ENCODE measurements at places on chromosomes 11 and 22. TPM values are rescaled to one million over a fixed set of nuclear protein-coding genes. Genes with fewer than 3 reads are reported as not detected.

- no peak overlapping the region for H3K27ac ChIP-seq
- peaks cover 45% of the 10 kb centered on the region for H3K27me3 ChIP-seq
- H3K4me3 ChIP-seq, result peak overlapping the region; percentile 31
Measured at GRCh38 chr22:19760951-19761724, 560 bp downstream of the TBX1 start.

DNA sequence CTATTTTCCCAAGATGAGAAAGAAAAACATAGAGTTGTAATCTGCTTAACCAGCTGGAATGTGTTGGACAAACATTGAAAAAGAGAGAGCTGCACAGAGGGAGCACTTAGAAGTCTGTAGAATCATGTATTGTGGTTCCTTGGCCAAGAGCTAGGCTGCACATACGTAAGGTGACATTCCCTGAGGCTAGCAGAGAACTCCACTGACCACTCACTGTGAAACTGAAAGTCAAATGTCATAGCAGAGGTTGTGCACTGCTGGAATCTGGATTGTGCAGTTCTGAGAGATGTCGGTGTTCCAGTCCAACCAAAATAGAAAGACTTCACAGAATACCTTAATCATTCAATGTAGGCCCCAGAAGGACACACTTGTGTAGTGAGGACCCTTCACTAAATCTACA, 772.8 kb upstream of the RAG2 start:
- H3K4me1 ChIP-seq, result no peaks in the 10 kb centered on the region
- DNase-seq, result no peak
- no peaks in the 10 kb centered on the region for H3K27me3 ChIP-seq
- no peaks in the 10 kb centered on the region for H3K36me3 ChIP-seq
- H3K27ac ChIP-seq, result no peak overlapping the region
- no peak overlapping the region for H3K4me3 ChIP-seq

DNA sequence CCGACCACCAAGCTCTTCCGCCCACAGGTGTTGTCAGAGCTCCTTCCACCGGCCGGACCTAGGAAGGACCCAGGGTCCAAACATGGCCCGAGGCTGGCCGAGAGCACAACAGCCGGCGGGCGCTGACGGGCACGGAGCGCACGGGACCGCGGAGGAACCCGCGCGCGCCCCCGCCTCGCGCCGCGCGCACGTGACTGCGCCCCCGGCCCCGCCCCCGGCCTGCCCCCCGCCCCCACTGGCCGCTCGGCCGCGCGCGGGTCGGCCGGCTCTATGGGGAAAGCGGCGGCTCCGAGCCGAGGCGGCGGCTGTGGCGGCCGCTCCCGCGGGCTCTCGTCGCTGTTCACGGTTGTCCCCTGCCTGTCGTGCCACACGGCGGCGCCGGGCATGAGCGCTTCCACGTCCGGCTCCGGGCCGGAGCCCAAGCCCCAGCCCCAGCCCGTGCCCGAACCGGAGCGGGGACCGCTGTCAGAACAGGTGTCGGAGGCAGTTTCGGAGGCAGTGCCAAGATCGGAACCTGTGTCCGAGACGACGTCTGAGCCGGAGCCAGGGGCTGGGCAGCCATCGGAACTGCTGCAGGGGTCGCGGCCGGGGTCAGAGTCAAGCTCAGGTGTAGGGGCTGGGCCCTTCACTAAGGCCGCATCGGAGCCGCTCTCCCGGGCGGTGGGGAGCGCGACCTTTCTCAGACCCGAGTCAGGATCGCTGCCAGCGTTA, at the start of gene OSBP2:
Gene OSBP2, plus strand, starts transcription at position 235 of the 711 bp plus-strand sequence. Its CDS starts 36 bp downstream, at position 271.
- H3K4me3 ChIP-seq, result peak within 1 kb of the TSS; percentile 49
- H3K27me3 ChIP-seq, result no peaks in the 10 kb centered on the region
- peak; percentile 23 for DNase-seq
- no peaks in the 10 kb centered on the region for H3K36me3 ChIP-seq
- H3K4me1 ChIP-seq, result peaks cover 5% of the 10 kb centered on the region

DNA sequence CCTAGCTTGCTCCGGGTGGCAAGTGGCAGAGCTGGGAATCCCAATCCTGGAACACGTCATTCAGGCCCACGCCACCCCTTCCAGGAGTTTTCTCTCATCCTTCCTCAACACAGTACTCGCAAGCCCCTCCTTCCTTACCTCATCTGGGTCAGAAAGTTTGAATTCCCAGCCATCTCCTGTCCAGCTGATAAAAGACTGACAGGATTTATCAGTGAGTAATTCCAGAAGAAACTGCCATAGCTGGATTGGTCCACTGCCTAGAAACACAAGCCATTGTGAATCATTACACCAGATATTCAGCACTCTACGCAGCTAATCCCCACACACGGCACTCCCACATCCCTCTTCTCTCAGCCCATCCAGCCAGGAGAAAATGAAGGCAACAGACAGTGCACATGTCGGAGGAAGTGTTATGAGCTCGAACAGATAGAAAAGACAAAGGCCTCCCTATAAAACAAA, 124.0 kb downstream of the ETS1 start:
- no peak for DNase-seq
- no peak overlapping the region for H3K27ac ChIP-seq
- H3K36me3 ChIP-seq, result no peaks in the 10 kb centered on the region
- H3K4me1 ChIP-seq, result no peaks in the 10 kb centered on the region
- no peak overlapping the region for H3K4me3 ChIP-seq

- H3K36me3 ChIP-seq, result no peaks in the 10 kb centered on the region
- H3K4me1 ChIP-seq, result peaks cover 2% of the 10 kb centered on the region
- H3K4me3 ChIP-seq, result no peak overlapping the region
Measured at GRCh38 chr22:44664149-44664548, 37.9 kb upstream of the PRR5 start.

DNA sequence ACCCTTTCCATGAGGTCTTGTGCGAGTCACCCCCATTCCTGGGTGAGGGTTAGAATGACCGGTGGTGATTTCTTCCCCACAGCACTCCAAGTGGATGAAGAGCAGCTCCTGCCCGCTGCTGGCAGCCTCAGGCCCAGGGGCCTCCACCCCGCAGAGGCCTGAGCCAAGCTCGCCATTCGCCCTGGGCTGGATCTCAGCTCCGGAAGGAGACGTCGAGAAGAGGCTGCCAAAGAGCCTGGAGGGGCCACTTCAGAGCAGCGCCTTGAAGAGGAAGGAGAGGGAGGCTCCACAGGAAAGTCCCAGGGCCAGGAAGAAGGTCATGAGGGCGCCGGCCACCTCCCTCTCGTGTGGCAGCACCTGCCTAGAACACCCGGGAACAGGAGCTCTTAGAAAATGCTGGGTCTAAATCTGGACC, 8.4 kb downstream of the SLC29A2 start:
- no peak overlapping the region for H3K4me3 ChIP-seq
- no peak for DNase-seq
- H3K36me3 ChIP-seq, result peaks cover 62% of the 10 kb centered on the region
- no peaks in the 10 kb centered on the region for H3K4me1 ChIP-seq
- H3K27ac ChIP-seq, result no peak overlapping the region

DNA sequence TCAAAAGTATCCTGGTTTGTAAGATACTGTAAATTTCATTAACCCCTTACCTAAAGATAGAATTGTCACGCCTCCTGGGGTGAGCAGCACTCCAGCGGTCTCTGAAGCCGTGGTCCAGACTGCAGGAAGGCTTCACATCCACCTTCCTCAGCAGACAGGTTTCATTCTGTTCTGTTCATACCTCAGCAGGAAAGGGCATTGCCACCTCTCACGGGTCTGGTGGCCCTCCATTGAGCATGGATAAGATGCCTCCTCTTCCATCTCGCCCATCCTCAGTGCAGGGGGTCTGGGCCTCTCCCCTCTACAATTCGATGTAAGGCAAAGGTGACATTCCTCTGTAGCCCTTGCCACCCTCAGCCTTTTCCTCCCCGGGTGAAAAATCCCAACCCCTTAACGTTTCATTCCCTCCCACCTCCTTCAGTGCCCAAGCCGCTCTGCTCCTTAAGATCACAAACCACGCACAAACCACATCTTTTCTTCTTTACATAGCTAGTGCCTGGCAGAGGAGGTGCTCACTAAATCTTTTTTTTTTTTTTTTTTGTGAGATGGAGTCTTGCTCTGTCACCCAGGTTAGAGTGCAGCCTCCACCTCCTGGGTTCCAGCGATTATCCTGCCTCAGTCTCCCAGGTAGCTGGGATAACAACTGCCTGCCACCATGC, 28.5 kb downstream of the RPUSD4 start:
- no peaks in the 10 kb centered on the region for H3K4me1 ChIP-seq
- H3K36me3 ChIP-seq, result no peaks in the 10 kb centered on the region
- no peak overlapping the region for H3K27ac ChIP-seq
- no peaks in the 10 kb centered on the region for H3K27me3 ChIP-seq

DNA sequence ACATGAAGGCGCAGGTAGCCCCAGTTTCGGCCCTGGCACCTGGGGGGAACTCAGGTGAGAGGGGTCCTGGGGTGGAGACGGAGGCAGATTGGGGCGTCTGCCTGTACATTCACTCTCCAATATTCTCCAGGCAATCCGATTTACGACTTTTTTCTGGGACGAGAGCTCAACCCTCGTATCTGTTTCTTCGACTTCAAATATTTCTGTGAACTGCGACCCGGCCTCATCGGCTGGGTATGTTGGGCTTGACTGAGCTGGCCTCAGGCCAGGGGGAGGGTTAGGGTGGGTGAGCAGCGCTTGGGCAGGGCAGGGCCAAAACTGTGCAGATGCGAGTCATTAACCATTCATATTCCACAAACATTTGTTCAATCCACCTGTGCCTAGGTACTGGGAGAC, 1.7 kb downstream of the TM7SF2 start:
- H3K27me3 ChIP-seq, result no peaks in the 10 kb centered on the region
- peaks cover 11% of the 10 kb centered on the region for H3K36me3 ChIP-seq
- H3K4me1 ChIP-seq, result peaks cover 27% of the 10 kb centered on the region
- H3K4me3 ChIP-seq, result peak overlapping the region; percentile 80
- H3K27ac ChIP-seq, result peak overlapping the region; percentile 75
- no peak for DNase-seq

- H3K36me3 ChIP-seq, result no peaks in the 10 kb centered on the region
- no peak overlapping the region for H3K27ac ChIP-seq
- peaks cover 6% of the 10 kb centered on the region for H3K4me1 ChIP-seq
- no peaks in the 10 kb centered on the region for H3K27me3 ChIP-seq
Measured at GRCh38 chr11:69108559-69108958, 47.2 kb upstream of the SMIM38 start.

GRCh38 chr11:77211040-77211451, 83.0 kb downstream of the MYO7A start:
- no peak overlapping the region for H3K4me3 ChIP-seq
- H3K27ac ChIP-seq, result no peak overlapping the region
- H3K4me1 ChIP-seq, result no peaks in the 10 kb centered on the region
- no peaks in the 10 kb centered on the region for H3K36me3 ChIP-seq
- DNase-seq, result no peak
- no peaks in the 10 kb centered on the region for H3K27me3 ChIP-seq

GRCh38 chr11:8605971-8606563, 12.0 kb upstream of the STK33 start:
- no peak for DNase-seq
- no peaks in the 10 kb centered on the region for H3K4me1 ChIP-seq

GRCh38 chr11:76115555-76115954, 90.7 kb downstream of the WNT11 start:
- peaks cover 8% of the 10 kb centered on the region for H3K4me1 ChIP-seq
- no peak for DNase-seq
- no peaks in the 10 kb centered on the region for H3K27me3 ChIP-seq
- H3K36me3 ChIP-seq, result no peaks in the 10 kb centered on the region
- no peak overlapping the region for H3K27ac ChIP-seq
- H3K4me3 ChIP-seq, result no peak overlapping the region

GRCh38 chr11:60570970-60571369, 55.8 kb downstream of the MS4A13 start:
- no peak for DNase-seq
- H3K4me3 ChIP-seq, result no peak overlapping the region
- H3K27ac ChIP-seq, result no peak overlapping the region
- H3K36me3 ChIP-seq, result no peaks in the 10 kb centered on the region
- H3K27me3 ChIP-seq, result no peaks in the 10 kb centered on the region

DNA sequence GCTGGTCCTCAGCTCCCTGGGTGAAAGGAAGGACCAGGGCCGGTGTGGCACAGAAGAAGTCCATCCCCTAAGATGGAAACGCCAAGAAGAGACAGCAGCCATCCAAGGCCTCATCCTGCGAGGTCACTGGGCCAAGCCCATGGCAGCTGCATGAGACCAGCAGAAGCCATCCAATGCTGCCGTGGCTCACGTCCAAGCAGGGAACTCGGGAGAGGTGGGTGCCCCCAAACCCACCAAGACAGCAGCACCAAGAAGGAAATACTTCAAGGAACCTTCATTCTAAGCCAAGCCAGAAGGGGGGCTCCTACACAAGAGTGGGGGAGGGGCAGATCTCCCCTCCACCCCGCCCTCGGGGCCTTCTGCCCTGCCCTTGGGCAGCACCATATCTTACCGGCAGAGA, 49.6 kb downstream of the IGSF9B start:
- H3K4me3 ChIP-seq, result no peak overlapping the region
- no peaks in the 10 kb centered on the region for H3K4me1 ChIP-seq
- no peaks in the 10 kb centered on the region for H3K27me3 ChIP-seq
- no peak overlapping the region for H3K27ac ChIP-seq

DNA sequence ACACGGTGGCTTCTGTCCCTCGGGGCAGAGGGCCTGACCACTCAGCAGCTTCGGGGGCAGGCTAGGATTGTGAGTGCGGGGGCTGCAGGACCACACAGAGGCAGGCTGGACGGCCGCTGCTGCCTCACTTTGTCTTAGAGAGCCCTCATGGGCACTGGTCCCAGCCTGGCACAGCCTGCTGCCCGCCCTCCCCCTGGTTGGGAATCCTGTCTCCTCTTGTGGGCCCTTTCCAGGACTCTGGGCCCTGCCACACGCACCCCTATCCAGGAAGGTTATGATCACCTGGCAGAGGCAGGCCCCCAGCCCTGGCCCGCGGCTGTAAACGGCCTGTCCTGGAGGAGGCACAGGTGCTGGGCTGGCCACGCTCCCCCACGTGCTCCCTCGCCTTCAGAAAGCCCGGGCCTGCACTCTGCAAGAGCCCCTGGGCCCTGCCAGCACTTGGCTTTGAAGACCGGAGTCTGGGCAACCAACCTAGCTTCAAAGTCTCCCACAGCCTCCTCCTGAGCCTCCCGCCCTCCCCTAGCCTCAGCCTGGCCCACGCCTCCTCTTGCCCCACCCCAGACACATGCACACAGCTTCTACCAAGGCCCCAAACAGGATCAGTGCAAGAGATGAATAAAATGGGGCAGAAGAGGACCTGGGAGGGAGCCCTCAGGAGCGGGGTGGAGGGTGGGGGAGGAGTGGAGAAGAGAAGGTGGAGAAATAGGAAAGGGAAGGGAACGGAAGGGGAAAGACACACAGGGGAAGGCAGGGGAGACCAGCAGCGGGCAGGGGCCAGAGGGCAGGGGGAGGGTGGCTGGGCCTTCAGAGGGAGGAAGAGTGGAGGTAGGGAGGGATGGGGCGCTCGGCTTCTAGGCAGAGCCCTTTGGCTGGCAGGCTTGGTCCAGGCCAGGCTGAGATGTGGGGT, 31.0 kb downstream of the SYT7 start:
- DNase-seq, result no peak
- H3K27me3 ChIP-seq, result peaks cover 9% of the 10 kb centered on the region
- peaks cover 13% of the 10 kb centered on the region for H3K4me1 ChIP-seq
- no peaks in the 10 kb centered on the region for H3K36me3 ChIP-seq

DNA sequence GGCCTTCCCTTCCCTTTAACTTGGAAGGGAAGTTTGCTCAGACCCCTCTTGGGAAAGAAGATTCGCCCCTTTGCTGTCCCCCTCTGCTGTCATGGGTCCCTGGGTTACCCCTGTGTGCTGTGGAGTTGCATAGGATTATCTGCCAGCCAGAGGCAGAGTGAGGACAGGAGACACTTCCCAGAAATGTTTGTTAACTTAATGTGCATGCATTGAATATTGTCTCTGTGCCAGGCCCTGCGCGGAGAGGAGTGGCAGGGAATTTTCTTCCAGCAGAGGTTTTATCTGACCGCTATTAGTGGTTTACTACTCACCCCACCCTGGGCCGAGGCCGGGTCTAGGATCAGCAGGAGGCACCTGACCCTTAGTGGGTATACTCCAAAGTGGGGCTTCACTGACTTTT, 894.8 kb downstream of the TBC1D22A start:
- DNase-seq, result no peak
- no peaks in the 10 kb centered on the region for H3K27me3 ChIP-seq
- no peak overlapping the region for H3K4me3 ChIP-seq
- H3K4me1 ChIP-seq, result no peaks in the 10 kb centered on the region
- H3K27ac ChIP-seq, result no peak overlapping the region

Gene GNG3
- total RNA-seq, result 0.45 TPM

Gene TMEM191B
- total RNA-seq, result not detected

Gene OR5A1
- not detected for total RNA-seq

Measured in A673 (cell line).